ENCODE measurements at places on chromosomes 1 and 21. TPM values are rescaled to one million over a fixed set of nuclear protein-coding genes. Genes with fewer than 3 reads are reported as not detected.

DNA sequence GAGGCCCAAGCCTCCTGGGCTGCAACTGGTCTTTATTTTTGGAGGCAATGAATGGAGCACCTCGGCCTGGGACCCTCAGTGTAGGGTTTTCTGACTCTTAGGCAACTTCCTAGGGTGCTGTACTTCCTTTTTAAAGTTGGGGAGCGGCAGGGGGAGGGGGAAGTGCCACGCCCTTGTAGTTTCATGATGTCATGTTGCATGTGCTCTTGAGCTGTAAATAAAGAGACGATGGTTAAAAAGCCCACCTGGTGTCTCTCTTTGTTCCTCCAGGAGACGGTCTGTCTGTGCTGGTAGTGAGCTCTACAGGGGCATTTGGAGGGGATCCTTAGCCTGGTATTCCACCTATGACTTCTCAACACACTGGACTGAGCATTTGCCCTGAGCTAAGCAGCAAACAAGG lies 10.3 kb upstream of the AGTRAP start:
- DNase-seq = no peak

DNA sequence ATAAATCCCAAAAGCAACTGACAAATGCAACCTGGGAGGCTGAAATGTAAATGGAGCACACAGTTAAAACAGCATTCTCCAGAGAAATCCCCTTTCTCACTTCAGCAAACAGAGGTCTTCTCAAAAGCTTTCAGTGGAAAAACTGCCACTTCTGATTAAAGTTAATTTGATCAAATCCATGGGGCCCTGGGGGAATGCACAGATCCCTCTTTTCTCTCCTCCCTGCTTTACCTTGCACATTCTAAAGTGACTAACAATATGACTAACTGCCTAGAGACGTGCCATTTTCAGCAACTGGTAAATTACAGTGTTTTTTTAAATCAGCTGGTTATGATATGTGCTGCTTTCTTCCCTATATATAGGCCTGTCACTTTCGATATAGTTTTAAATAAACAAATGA lies 142.5 kb downstream of the RERE start:
- no peak for DNase-seq

- DNase-seq = no peak
These were observed 2.0 kb downstream of the GPX7 start for GRCh38 chr1:52604063-52604770.

DNA sequence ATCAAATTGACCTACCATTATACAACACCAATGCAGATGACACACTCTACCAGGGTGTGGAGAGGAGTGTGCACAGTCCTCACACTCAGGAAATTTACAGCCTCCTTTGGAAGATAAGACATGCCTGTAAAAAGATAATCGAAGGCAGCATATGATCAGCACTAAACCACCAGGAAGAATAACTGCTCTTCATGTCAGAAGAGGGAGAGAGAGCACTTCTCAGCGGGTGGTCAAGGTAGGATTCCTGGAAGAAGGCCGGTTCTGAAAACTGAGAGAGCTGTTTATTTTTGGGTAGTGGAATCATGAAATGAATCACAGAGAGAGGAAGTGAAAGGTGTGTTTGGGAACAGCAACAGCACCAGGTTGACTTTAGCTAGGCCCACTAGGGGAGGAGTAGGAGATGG lies 14.0 kb upstream of the ZNF697 start:
- DNase-seq = no peak

DNA sequence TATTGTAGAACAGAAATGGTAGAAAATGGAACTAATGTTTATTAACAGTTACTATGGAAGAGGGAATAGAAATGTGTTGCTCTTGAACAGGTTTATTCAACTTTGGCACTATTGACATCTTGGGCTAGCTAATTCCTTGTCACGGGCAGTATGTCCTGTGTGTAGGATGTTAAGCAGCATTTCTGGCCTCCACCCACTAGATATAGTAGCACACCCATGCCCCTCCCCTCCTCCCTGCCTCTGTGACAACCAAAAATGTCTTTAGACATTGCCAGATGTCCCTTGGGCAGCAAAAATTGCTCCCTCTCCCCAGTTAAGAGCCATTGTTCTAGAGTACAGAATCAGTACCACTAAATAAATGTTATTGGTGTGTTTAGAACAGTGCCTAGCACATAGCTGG lies 91.4 kb upstream of the TPTE start:
- no peak for DNase-seq

- no peak for DNase-seq
These were observed 397.7 kb downstream of the RPS6KC1 start for GRCh38 chr1:213448776-213449175.

DNA sequence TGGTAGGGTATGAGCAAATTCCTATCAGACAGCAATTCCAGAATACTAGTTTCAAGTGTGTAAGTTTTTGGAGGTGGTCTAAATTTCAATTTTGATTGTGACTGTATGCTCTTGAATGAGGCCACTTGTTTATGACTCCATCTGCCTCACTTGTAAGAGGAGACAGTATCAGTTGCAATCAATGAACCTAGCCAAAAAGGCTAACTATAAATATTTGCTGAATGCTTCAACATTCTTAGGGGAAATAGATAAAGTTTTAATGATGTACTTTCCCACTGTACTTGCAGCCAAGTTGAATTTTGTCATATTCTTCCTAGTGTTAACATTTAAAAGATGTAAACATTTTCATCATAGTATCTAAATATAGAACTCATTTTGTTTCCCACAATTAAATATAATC lies 32.1 kb upstream of the RWDD3 start:
- no peak for DNase-seq

DNA sequence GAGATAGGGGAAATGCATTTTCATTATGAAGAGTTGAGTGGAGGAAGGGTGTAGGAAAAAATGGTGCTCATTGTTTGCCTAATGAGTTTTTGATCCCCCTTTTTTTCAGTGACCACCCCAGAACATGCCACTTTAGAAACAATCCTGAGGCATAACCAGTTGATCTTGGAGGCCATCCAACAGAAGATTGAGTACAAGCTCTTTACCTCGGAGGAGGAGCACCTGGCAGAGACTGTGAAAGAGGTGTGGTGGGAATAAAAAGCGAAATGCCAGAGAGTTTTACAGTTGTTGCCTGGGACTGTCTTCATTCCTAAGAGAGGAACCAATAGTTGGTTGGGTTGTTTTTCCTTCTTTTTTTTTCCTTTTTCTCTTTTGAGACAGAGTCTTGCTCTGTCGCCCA lies 54.3 kb upstream of the EPHA8 start:
- no peak for DNase-seq

GRCh38 chr21:42644223-42645208 lies 8.9 kb upstream of the PDE9A start:
- peak; percentile 61 for DNase-seq

DNA sequence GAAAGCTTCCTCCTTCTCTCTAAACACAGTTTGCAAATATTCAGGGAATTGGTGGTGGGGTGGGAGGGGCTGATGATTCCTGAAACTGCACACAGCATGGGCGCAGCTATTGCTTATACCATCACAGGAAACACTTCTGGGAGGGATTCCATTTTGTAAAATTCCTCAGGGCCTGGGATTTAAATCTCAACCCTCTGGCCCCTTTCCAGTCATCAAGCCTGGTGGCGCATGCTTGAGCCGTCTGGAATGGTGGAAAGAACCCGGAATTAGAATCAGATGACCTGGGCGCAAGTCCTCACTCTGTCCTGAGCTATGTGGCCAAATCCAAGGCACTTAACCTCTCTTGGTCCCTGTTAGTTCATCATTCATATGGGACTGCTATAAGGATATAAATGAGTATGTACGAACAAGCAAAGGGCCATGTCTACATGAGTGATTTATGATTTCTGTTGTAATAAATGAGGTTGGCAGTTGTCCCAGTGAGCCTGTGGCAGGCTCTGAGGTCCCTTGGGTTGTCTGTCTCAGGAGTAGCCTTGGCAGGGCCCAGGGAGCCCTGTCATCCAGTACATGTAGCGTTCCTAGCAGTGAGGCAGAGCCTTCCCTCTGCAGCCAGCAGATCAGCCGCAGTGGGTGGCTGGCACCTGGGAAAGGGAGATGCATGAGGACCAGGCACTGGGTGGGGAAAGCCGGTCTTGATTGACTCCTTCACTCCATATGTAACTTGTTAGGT lies 72.0 kb downstream of the MAN1C1 start:
- DNase-seq = no peak

DNA sequence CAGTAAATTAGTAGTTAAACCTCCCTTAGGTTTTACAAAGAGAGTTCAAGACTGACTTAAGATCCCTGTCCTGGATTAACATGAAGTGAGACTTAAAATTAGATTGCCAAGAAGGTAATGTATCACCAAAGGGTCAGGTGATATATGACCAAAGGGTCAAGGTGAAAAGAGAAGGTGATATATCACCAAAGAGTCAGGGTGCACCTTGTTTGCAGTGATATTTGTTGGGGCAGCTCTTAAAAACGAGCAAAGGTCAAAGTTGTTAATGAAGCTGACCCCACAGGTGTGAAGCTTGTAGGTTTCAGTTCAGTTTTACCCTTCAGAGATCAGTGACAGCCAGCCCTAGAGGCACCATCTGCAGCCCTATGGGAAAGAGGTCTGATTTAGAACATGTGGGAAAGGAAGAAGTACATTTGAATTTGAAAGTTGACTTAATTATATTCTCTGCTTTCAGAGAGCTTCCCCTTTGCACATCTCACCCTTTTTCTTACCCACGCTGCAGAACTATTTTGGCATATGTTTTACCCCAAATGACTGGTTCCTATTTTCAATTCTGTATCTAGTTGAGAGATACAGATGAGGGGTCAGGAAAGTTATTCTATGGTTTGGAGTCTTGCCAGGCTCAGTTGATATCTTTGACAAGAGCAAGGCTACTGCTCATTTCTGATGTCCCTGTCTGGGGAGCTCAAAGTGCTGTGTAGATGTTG lies 170.8 kb downstream of the S1PR1 start:
- no peak for DNase-seq

DNA sequence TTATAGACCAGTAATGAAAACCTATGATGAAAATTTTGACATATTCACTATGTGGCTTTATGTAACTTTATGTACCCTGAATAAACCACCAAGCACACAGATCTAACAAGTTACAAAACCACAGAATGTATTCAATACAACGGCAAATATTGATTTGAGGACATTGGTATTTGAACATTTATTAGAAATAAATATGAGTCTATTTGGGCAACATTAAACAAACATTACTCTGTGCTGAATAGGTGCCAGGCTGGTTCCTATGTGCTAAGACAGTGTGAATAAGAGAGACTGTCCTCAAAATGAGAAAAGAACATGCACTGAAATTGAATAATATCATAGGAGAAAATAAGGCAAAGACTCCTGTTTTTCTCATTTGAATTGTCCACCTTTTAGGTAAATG lies 1341.2 kb downstream of the PLA2G4A start:
- DNase-seq = no peak

The PROK1 gene
- not detected for polyA plus RNA-seq

DNA sequence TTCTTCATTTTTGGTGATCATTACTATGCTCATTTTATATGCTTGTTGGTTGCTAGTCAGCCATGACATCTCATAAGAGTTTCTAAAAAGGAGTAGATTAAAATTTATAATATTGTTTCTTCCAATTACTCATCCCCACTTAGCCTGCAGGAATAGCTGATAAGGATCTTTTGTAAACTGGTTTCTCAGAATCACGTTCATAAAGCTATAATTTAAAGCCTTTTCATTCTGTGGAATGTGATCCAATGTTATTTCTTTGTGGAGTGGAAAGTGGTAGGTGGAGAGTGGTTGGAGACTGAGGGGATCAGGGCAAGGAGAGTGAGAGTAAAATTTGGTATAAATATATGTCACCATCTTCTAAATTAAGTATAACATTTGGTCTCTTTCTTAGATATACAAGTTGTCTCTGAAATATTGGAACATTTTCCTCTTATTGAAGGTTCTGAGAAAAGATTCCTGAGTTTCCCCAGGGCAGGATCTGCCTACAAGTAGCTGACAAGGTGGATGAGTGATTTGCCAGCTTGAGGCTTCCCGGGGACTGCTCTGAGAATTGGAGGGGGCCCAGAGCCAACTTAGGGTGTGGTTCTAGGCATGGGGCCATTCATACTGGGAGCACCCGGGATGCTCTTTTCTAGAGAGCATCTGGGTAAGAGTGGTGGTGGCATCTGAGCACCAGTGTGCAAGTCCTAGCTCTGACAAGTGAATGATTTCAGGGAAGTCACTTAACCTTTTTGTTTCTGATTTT lies 116.4 kb downstream of the TBX19 start:
- DNase-seq = no peak

- no peak for DNase-seq
These were observed 128.8 kb downstream of the RRAGC start for GRCh38 chr1:38730511-38731397.

GRCh38 chr1:9374748-9375341 lies 82.2 kb downstream of the SPSB1 start:
- no peak for DNase-seq

GRCh38 chr1:211490821-211491415 lies 1.0 kb downstream of the RD3 start:
- DNase-seq = no peak

DNA sequence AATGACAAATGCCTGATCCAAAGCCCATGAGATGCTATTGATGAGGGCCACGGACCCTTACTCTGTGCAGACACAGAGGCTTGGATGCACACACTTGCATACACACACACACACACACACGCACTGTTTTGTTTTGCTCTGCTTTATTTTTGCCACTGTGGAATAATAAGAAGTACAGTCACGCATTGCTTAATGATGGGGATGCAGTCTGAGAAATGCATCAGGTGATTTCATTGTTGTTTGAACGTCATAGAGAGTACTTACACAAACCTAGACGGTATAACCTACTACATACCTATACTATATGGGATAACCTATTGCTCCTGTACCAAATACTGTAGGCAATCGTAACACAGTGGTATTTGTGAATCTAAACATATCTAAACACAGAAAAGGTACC lies 104.4 kb downstream of the RHOU start:
- DNase-seq = no peak

- DNase-seq = no peak
These were observed 51.2 kb upstream of the TIAM1 start for GRCh38 chr21:31395268-31395667.

The UBASH3A gene
- polyA plus RNA-seq = 0.12 TPM

The ERG gene
- polyA plus RNA-seq = 17.2 TPM

DNA sequence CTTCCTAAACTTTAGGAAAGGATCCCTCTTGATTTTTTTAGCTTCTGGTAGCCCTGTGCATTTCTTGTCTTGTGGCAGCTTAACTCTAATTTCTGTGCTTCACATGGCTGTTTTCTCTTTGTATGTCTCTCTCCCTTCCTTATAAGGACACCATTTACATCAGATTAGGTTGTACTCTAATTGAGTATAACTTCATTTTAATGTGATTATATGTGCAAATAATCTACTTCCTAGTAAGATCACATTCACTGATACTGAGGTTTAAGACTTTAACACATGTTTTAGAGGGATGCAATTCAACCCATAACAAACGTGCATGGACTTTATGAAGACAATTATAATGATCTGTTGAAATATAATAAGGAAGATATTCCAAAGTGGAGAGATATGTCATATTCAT lies 46.7 kb downstream of the RGS4 start:
- no peak for DNase-seq

Data from muscle of arm (tissue), 14 donors.